T-helper 2 cell treated with Interferon-gamma antibody and Interleukin-4, amounts not matched to agents 5 μg/mL and 100 μg/mL, for 36 hours (primary cell): ENCODE measurements at places on chromosomes 3 and 15.
A peak's percentile ranks its signal among the peaks of the same experiment; 100 is the strongest.

- DNase-seq, result no peak
Observed at GRCh38 chr3:155228676-155229075, 64.8 kb downstream of the STRIT1 start.

GRCh38 chr3:4704552-4704951 is 211.4 kb downstream of the ITPR1 start:
- DNase-seq, result no peak

- DNase-seq, result no peak
Observed at GRCh38 chr3:159928666-159929065, 60.0 kb upstream of the IL12A start.

- DNase-seq, result no peak
Observed at GRCh38 chr3:86702381-86702958, 288.5 kb downstream of the VGLL3 start.

GRCh38 chr3:162295323-162295983 is 798.8 kb downstream of the OTOL1 start:
- no peak for DNase-seq

DNA sequence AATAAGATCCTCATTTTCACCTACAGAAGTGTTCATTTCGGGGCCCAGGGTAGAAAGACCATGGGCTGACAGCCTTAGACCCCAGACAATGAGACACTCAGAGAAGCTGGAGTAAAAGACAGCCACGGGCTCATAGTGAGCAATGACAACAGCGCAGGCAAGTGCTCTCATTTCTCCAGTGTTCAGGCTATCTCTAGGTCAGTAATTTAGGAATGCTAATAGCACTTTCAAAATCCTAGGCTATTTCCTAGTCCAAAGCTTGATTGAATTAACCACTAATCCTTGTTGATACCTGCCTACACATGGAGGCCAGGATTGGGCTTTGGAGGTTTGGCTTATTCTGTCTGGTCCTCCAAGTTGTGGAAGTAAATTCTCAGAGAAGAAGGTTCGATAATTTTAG is 44.4 kb downstream of the FBN1 start:
- no peak for DNase-seq

GRCh38 chr15:55552926-55553325 is 35.2 kb downstream of the PYGO1 start:
- no peak for DNase-seq

- DNase-seq, result no peak
Observed at GRCh38 chr15:32674681-32675080, 33.2 kb downstream of the SCG5 start.

GRCh38 chr3:173793963-173794362 is 396.4 kb downstream of the NLGN1 start:
- no peak for DNase-seq

DNA sequence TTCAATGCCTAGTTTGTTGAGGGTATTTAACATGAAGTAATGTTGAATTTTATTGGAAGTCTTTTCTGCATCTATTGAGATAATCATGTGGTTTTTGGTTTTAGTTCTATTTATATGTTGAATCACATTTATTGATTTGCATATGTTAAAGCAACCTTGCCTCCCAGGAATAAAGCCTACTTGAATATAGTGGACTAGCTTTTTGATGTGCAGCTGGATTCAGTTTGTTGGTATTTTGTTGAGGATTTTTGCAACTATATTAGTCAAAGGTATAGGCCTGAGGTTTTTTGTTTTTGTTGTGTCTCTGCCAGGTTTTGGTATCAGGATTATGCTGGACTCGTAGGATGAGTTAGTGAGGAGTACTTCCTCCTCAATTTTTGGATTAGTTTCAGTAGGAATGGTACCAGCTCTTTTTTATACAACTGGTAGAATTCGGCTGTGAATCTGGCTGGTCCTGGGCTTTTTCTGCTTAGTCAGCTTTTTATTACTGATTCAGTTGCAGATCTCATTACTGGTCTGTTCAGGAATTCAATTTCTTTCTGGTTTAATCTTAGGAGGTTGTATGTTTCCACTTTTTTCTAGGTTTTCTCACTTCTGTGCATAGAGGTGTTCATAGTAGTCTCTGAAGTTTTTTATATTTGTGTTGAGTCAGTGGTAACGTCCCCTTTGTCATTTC is 209.8 kb upstream of the RBMS3 start:
- DNase-seq, result no peak

- no peak for DNase-seq
Observed at GRCh38 chr3:192168202-192168601, 559.1 kb downstream of the FGF12 start.

- DNase-seq, result no peak
Observed at GRCh38 chr15:51335087-51335486, 3.3 kb downstream of the CYP19A1 start.

DNA sequence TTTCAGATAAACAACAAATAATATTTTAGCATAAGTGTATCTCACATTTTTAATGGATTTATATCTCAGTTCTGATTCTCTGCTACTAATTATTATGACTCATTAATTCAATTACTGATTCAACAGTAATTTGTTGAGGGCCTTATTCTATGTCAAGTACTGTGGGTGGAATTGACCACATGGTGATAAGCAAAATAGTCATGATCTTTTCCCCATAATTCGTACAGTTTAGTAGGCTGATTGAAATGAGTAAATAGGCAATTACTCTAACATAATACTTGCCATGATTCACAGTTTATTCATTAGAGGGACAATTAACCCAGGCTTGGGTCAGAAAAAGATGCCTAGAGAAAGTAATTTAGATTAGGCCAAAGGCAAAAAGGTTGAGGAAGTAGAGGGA is 60.9 kb upstream of the SLC4A7 start:
- no peak for DNase-seq

- DNase-seq, result peak; percentile 67
Observed at GRCh38 chr3:4900298-4900697, 78.9 kb upstream of the BHLHE40 start.

GRCh38 chr3:69426291-69426966 is 40.5 kb upstream of the FRMD4B start:
- DNase-seq, result no peak

- no peak for DNase-seq
Observed at GRCh38 chr3:177221744-177222143, 24.5 kb upstream of the TBL1XR1 start.

DNA sequence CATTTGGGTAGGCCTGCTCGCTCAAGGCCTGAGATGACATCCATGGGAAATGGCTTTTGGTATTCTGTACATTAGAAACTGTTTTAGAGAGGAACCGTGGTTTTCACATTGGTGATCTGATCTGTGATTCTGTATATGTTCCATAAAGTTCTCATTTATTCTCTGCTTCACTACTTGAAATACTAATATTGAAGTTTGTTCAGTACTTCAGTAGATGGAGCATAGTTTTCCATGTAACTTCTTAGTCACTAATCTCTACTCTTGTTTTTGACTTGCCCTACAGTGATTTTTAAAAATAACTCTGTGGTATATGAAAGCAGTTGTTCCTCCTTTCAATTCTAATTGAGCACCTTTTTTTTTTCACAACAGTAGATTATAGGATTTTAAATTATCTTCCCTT is 66.5 kb downstream of the MBNL1 start:
- DNase-seq, result no peak

- no peak for DNase-seq
Observed at GRCh38 chr3:156016902-156017301, 103.5 kb upstream of the KCNAB1 start.

GRCh38 chr3:181839039-181839915 is 127.6 kb downstream of the SOX2 start:
- no peak for DNase-seq

DNA sequence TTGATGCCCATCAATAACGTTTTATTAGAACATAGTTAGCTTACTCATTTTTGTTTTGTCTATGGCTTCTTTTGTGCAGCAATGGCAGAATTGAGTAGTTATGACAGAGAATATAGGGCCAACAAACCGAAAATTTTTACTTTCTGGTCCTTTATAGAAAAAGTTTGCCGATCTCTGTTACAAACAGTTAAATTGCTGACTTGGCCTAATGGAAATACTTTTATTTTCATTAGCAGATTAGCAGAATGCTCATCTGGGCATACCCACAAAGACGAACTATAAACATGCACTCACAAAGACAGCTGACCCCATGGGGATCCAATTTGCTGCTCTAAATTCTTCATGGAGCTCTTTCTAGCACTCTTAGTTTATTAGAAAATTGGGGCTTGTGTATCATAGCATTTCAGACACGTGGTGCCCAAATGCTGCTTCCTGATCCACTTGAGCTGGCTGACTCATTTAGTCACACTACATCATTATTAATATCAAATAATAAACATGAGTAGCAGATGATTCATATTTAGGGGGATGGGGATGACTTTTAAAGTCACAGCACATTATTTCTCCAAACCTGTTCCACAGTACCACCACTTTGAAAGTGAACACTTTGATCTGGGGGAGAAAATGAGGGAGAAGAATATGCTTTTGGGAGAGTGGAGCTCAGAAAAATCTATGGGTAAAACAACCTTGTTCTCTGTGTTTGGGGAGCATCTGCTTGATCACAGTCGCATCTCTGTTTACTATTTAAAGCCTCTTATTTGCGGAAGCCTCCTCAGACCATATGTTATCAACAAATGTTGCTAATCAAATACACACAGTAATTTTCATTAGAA is 228.1 kb upstream of the FEZF2 start:
- DNase-seq, result no peak

GRCh38 chr3:15053541-15053940 is 11.6 kb downstream of the MRPS25 start:
- DNase-seq, result no peak

- DNase-seq, result no peak
Observed at GRCh38 chr3:161150001-161150525, 44.9 kb upstream of the B3GALNT1 start.

GRCh38 chr15:33757516-33758232 is 210.6 kb upstream of the CHRM5 start:
- no peak for DNase-seq

GRCh38 chr3:142434503-142434902 is 13.3 kb downstream of the XRN1 start:
- DNase-seq, result no peak

- DNase-seq, result no peak
Observed at GRCh38 chr15:76160426-76161152, 100.8 kb downstream of the TMEM266 start.

GRCh38 chr3:105516972-105517371 is 150.3 kb downstream of the ALCAM start:
- no peak for DNase-seq

DNA sequence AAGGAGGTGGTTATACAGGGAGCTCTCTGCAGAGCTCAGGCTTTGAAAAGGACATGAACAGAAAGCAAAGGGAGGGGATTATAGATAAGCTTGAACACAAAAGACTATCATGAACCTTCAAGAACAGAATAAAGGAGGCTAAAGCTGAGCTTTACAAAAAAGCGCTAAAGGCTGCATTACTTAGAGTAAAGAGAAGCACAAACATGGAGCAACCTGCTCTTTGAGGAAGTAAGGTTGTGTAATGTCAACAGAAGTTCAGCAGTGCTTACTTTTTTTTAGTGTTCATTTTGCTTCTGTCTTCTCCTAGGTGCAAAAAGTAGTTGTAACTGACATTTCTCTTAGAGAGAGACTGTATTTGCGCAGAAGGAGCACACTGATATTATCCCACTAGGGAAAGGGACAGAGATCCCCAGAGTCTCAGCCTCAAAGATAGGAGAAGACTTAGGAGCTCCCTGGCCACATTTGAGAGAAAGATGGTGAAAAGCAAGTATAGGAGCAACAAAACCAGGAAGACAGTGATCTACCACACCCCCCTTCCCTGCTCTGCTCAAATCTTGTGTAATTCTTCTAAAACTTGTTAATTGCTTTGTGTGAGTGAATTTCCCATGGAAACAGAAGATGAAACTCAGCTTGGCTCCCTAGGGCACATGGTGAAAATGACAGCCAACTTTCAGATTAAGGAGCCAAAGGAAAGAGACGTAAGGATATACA is 54.7 kb downstream of the QTRT2 start:
- no peak for DNase-seq

DNA sequence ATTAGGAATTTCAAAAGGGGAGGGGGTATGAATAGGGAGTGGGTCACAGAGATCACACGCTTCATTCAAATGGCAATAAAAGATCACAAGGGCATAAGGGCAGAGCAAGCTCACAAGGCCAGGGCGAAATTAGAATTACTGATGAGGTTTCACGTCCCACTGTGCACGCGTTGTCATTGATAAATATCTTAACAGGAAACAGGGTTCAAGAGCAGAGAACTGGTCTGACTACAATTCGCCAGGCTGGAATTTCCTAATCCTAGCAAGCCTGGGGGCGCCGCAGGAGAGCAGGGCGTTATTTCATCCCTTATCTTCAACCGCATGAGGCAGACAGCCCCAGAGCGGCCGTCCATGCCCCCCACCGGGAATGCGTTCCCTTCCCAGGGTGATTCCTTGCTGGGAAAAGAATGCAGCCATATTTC is 18.1 kb upstream of the SMCO1 start:
- DNase-seq, result no peak

GRCh38 chr3:50297384-50297775 is 1.8 kb downstream of the HYAL3 start:
- no peak for DNase-seq

- no peak for DNase-seq
Observed at GRCh38 chr3:18217507-18218174, 207.5 kb downstream of the SATB1 start.

GRCh38 chr3:29694783-29695182 is 413.9 kb downstream of the RBMS3 start:
- DNase-seq, result no peak

GRCh38 chr15:83178390-83178789 is 29.2 kb downstream of the HDGFL3 start:
- no peak for DNase-seq

- no peak for DNase-seq
Observed at GRCh38 chr15:56156877-56157276, 86.8 kb downstream of the RFX7 start.

GRCh38 chr3:175386630-175387029 is 527.5 kb downstream of the NAALADL2 start:
- no peak for DNase-seq

DNA sequence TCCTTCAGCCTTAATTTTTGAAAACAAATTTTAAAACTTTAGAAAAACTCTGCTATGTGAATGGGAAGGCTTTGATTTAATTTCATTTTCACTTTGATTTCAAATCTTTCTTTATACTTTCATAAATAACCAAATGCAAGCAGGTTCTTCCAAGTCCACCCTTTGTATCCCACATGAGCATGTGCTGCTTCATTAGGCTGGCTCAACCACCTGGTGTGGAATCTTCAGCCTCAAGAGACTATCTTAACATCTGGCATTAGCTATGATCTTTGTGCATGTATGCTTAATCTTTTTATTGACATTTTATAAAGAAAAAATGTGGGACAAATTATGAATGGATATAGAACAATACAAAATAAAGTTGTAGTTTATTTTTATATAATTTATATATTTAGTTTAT is 81.8 kb upstream of the MLF1 start:
- DNase-seq, result no peak

- DNase-seq, result no peak
Observed at GRCh38 chr15:45110256-45110820, 3.6 kb downstream of the DUOX2 start.

- no peak for DNase-seq
Observed at GRCh38 chr3:139564294-139564861, 24.8 kb upstream of the RBP1 start.

DNA sequence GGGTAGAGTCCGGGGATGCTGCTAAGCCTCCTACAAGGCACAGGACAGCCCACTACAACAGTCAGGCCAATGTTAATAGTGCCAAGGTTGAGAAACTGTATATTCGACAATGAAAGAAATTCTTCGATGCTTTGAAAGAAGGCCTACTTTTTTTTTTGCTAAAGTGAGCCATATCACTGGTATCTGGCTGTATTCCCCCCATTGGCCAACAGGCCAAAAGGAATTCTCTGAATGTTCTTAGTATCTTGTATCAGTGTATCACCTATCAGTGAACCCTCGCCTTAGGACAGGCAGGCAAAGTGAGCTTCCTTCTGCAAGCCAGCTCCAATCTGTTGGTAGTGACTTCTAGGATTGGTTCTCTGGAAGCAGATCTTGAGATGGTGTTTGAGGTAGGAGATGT is 74.2 kb downstream of the SNTN start:
- DNase-seq, result no peak
